Hepatocyte (in vitro differentiated cells): ENCODE measurements at places on chromosomes 7 and 10.

DNA sequence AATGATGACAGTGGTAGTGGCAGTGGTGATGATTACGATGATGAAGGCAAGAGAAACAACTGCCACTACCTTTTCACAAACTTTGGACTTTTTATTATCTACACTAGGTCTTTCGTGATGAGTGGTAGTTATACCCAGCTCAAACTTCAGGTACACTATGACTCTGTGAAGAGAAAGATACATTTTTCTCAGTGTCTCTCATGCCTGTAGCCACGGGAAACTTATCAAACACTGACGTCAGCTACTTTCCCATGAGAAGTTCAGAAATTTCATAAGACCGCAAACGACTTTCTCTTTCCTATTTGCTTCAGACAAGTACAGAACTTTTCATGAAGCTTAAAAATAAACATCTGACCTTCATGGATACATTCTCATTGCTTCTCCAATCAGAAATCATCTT, 57.0 kb downstream of the CALD1 start:
- no peak for DNase-seq

- DNase-seq: no peak
Measured at GRCh38 chr7:25855854-25856782, 295.9 kb upstream of the NFE2L3 start.

DNA sequence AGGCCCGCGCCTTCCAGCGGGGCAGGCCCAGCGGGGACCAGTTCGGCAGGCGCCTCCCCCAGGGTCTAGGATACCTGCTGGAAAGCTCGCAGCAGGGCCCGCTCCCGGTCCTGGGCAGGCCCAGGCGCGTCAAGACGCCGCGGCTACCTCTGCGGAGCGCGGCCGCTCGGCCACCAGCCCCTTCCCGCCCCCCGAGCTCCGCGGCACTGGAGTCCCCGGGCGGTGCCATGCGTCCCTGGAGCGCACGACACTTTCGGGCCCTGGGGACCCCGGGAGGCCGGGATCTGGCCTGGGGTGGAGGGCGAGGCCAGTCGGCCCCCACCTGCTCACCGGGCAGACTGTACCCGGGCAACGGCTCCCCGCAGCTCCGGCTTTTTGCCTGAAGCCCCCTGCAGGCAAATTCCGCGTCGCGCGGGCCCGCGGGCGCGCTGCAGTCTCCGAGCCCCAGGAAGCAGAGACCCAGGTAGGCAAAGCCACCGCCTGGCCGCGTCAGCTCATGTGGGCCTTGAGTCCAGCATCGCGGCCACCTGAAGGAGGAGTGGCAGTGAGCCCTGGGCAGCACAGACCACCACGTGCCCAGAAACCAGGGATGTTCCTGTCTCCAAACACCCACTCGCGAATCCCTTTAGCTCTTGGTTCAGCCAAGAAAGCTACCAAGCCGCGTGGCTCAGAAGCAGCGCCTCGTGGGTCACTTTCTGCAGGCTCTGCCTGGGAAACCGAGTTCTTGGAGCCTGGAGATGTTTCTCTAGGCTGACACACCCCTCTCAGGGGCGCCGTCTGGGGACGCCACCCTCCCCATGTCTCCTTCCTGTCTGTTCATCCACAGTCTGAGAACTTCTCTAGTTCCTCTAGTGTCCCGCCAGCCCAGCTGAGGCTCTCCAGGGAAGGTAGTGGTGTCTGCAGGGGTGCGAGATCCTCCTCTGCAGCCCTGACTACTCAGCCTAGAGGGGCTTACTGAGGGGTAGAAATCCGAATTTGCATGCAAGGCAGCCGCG, 46.1 kb upstream of the APBB1IP start:
- no peak for DNase-seq

DNA sequence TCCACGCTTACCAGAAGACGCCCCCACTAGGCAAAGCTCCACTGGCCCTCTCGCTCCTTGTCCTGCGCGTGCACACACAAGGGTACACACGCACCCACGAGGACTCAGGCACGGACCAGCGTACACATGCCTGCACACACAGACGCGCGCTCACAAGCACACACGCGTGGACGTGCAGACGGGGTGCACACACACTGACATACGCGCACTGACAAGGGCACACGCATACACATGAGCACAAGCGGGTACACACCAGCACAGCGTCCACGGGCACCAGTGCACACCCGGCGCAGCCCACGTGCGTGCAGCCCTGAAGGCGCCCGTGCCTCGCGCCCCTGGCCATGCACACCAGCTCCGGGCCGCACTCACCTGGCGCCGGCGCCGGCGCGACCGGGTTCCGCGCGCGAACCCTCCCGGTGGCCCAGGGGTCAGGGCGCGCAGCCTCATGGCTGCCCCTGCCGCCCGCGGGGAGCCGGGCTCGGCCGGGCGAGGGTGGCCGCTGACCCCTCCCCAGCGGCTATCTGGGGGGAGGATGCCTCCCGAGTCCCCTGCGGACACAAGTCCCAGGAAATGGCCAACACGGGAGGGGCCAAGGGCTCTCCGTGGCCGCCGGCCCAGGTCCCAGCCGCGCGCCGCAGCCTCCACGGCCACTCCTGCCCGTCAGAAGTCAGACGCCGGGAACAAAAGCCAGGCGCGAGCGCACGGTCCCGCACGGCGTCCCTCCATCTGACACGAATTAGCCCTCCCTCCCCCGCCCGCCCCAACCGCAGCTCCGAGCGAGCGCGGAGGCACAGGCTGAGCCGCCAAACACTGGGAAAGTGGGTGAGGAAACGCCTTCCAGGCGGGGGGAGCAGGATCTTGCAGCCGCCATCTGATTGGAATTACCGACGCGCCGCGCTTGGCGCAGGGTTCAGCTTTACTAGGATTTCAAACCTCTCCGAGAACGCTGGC, 45.0 kb downstream of the TNS3 start:
- DNase-seq: peak; percentile 77

DNA sequence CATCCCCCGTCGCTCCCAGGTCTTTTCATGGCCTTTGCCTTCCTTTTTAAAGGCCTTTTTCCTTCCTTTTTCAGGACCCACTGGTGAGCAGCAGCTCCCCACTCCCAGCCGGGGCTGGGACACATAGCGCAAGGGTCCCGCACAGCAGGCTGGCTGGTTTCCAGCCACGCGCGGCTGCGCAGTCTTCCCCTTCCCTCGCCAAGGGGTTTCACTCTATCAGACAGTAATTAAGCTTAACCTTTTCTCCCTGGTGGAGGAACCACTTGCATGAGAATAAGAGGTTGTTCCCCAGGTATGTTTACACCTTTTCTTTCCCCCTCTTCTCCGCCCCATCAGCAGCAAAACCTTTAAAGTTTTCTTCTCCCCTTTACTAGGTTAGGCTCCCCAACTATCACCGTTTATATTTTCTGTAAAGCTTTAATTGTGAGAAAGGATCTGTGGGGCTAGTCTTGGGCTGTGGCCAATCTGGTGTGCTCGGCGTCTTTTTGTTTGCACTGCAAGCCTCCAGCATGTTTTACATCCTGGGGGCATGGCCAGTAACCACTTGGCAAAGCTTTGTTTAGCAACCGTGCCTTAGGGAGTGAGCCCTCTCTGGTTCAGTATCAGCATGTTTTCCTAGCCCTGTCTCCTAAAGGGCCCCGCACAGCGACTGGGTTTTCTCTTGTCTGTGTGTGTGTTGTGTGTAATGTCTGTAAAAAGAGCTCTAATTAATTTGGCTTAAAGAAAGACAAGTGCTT, 219.6 kb downstream of the PHF14 start:
- peak; percentile 20 for DNase-seq

- no peak for DNase-seq
Measured at GRCh38 chr7:148838905-148839304, 45.2 kb downstream of the EZH2 start.

DNA sequence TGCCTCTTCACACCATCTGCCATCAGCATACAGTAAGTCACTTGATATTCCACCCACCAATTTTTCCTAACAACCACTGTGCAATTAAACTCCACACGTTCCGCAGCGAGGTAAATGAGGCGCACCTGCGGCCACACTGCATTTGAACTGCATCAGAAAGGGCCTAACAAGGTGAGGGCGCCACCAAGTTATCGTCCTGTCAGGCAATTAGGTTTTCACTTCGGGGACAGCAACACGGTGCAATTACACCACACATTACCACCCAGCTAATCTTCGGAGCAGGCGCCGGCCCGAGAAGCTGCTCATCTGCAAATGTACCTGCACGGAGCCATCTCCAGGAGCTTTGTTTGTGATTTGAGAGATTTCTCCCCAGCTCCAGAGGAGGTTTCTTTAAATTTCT, 84.4 kb downstream of the EBF3 start:
- no peak for DNase-seq

DNA sequence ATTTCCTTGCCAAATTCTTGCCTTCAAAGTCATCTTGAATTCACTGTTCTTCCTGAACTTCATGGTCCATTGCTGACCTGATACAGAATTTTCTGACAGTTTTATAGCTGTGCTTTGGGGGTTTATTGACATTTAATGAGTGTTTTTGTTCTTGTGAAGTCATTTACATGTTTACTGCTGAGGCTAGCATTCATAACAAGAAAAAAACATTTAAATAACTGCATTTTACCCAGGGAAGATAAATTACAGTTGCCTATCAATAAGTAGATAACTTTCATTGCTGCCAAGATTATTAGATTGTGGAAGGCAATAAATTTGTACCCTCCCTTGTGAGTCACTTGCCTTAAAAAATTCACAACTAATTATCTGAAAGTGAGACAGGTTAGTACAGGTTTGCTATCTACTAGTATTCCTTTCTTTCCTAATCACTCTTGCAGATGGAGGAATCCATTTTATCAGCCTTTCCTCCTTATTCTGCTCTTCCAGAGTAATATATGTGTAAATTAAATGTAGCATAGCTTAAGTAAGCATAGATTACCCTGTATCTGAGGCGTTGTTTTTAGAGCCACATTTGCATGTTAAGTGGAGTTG, 178.4 kb downstream of the EXOC4 start:
- DNase-seq: no peak

DNA sequence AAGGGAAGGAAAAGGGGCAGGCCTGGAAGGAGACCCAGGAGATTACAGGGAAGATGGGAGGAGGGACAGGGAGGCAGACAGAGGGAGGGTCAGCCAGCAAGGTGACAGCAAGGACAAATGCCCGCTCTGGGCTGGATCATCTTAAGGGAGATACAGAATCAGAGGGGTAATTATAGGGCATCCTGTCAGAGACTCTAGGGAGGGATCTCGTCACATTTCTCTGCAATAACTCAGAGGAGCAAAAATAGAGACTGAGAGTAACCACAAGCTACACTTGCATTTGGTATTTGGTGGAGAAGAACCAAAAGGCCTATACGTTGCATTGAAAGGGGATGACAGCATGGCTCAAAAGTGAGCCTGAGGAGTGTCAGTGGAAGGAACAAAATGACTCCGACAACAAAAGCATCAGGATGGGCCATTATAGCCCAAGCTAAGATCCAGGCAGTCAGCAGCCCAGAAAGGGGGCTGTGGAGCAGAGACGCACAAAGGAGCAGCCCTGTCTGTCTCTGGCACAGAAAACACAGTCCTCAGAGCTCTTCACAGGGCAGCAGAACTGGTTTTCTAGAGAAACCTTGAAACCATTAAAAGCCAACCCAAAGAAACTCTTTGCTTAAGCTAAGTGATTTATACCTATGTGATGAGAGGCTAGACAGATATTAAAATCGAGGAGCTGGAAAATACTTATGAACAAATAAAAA, 430.2 kb upstream of the VSTM2A start:
- no peak for DNase-seq

DNA sequence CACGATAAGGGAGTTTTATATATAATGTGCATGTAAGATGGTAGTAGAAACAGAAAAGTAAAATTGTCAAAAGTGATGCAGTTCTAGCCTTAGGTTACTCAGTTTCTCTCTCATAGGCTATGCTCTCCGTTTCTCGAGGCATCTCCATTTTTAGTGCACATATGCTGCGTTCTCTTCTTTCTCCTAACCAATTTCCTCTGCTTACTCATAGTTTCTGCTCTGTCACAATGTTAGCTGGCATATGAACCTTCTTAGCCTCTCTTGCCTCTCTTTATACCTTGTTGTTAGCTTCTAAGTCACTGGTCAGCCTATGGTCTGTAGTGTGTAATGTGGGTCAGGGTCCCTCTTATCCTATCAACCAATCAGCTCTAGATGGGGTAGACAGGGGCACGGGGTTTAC, 280.6 kb upstream of the ETV1 start:
- DNase-seq: no peak

DNA sequence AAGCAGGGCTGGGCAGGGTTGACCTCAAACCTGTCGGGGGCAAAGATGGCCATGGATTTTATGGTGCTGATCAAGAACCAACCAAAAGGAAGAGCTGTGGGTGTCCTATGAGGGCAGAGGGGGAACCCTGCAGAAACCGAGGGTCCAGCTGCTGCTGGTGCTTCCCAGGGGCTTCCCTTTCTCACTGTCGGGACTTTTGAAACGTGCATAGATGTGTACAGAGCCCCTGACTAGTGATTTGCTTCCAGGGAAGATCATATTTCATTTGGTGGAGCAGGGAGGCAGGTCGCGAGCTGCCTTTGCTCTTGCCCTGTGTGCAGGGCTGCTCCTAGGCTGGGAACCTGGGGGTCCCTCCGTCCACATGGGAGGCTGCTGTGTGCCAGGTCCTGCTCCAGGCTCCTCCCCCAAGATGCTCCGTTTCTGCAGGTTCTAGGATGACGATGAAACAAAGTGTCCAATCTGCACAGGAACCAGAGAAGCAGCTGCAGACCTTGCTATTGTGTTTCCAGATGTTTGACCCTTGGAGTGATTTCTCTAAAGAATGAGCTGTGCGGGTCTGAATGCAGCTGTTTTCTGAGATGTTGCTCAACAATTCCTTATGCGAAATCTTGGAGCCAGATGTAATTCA, 9.4 kb upstream of the INPP5A start:
- DNase-seq: no peak

GRCh38 chr10:27714349-27714748, 31.3 kb downstream of the MKX start:
- DNase-seq: no peak

GRCh38 chr10:35640951-35641675, 983 bp downstream of the FZD8 start:
- DNase-seq: peak; percentile 85

GRCh38 chr7:156842317-156842716, 50.7 kb downstream of the LMBR1 start:
- DNase-seq: no peak

DNA sequence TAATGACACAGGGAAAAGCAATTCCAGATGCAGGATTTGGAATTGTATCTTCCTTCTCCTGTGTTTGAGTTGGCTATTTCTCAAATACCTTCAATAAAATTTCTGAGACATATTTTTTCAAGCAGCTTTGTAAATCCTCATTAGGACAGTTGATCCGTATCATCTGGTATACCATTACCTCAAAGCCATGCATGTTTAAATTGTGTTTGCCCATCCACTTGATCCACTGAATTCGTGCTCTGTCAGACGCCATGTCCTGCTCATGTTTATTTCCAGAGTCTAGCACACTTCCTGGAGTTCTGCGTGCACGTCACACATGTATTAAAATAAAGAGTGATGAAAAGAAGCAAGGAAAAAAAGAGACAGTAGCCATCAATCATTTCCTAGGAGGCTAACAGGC, 141.8 kb upstream of the CDC14C start:
- no peak for DNase-seq

GRCh38 chr10:74867351-74867750, 41.0 kb downstream of the KAT6B start:
- DNase-seq: no peak
